T-helper 17 cell (primary cell): ENCODE measurements at places on chromosomes 6 and 20.

- no peak for DNase-seq
These were observed 314.8 kb downstream of the QKI start for GRCh38 chr6:163729127-163729872.

DNA sequence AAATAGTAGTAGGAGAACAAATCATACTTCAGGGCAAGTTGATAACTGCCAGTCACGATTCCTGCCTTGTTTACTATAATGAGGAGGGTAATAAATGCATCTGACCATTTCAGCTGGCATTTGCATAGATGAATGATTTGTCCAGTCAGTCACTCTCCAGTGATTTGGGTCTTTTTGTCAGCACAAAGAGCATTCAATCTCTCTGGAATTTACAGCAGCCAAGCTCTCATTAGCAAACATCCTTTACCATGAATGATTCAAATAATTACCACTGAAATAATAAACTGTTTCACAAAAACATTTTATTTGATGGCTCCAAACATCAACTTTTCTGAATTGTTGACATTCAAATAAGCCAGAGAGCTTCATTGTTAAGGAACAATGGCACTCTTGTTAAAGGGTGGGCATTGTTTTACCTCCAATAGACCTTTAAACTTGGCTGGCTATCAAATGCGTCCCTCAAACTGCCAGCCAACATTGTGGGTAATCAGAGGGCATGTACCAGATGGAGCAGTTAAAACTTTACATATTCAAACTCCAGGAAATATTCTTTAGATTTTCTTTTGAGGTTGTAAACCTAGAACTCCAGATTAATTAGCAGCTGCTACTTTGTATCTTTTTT lies 30.0 kb upstream of the FBXL4 start:
- no peak for DNase-seq

DNA sequence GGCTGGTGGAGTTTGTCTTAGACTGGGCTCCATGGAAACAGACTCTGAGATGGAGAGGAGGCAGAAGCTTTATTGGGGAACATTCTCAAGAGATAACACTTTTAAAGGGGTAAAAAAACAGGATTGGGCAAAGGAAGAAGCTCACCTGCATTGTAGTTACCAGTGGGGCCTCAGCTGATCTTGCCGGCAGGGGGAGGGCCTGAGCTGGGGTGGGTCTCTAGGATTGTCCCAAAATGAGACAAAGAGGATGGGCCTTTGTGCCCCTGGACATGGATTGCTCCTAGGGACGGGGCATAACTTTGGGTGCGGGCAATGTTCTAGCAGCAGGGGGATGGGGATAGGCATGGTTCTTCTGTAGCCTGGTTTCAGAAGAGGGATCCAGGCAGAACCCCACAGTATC lies 12.5 kb downstream of the SGK2 start:
- no peak for DNase-seq

GRCh38 chr20:51120868-51121267 lies 98.0 kb upstream of the KCNG1 start:
- DNase-seq = no peak

DNA sequence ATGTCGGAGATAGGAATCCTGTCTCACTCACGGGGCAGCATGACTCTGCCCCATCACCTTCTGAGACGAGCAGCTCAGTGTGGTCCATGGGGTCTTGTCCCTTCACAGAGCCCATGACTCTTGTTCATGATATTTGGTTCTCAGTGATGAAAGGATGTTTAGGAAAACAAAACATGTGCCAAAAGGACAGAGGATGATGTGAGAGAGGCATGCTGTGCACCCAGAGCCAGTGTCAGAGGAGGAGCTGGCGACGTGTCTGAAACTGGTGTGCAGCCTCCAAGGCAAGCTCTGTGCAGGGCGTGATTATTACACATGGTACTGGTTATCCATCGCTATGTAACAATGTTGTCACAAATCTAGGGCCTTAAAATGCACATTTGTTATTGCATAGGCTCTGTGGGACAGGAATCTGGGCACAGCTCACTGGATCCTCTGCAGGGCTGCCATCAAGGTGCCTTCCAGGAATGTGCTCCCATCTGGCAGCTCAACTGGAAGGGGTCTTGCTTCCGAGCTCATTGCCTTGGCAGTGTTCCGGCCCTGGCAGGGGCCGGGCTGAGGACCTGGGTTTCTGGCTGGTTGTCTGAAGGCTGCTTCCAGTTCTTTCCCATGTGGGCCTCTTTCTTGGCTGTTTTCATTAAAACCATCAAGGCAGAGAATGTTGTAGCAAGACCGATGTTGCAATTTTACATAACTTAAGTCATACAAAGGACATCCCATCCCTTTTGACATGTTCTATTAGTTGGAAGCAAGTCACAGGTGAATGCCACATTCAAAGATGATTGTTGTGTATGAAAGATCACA lies 175.4 kb downstream of the ERMARD start:
- no peak for DNase-seq

GRCh38 chr20:8005575-8006366 lies 13.8 kb downstream of the TMX4 start:
- DNase-seq = no peak

DNA sequence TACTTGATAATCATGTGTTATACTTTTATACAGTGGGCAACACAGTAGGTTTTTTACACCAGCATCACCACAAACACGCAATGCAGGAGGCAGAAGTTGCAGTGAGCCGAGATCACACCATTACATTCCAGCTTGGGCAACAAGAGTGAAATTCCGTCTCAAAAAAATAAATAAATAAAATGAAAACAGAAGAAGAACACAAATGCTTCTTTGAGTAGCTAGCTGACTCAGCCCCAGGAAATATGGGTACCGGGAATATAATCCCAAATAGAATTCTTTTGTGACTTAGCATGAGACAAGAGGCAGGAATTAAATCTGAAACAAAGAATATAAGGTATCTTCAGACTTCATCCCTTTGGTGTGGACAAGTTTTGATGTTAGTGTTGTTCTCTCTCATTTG lies 164.2 kb upstream of the ATXN1 start:
- no peak for DNase-seq

DNA sequence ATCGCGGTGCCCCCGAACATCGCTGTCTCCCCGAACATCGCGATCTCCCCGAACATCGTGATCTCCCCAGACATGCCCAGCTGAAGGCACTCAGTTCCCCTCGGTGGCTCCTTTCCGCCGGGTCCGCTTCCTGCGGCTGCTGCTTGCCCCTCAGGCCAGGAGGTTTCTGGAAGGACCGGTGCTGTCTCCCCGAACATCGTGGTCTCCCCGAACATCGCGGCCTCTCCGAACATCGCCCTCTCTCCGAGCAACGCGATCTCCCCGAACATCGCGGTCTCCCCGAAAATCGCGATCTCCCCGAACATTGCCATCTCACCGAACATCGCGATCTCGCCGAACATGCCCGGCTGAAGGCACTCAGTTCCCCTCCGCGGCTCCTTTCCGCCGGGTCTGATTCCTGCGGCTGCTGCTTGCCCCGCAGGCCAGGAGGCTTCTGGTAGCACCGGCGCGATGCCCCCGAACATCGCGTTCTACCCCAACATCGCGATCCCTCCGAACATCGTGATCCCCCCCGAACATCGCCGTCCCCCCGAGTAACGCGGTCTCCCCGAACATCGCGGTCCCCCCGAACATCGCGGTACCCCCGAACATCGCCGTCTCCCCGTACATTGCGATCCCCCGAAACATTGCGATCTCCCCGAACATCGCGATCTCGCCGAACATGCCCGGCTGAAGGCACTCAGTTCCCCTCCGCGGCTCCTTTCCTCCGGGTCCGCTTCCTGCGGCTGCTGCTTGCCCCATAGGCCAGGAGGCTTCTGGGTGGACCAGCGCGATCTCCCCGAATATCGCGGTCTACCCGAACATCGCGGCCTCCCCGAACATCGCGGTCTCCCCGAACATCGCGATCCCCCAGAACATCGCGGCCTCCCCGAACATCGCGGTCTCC lies 808 bp downstream of the ULBP1 start:
- no peak for DNase-seq

DNA sequence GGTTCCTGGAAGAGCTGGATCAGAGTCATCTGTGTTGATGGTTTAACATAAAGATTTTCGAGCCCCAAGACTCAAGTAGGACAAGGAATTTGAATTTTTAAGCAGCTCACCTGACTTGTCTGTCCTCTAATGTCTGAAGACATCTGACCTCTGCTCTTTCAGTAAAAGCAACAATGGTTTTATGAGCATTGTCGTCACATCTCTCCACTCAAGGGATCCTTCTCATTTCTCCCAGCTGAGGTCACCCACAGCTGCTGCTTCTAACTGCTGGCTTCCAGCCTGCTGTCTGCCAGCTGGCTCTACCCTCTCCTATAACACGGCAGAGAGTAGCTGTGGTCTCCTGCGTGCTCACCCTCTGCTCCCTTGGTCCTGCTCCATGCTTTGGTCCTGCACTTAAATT lies 24.7 kb upstream of the HDAC2 start:
- DNase-seq = no peak

GRCh38 chr20:50144362-50144761 lies 9.2 kb downstream of the PEDS1 start:
- no peak for DNase-seq

DNA sequence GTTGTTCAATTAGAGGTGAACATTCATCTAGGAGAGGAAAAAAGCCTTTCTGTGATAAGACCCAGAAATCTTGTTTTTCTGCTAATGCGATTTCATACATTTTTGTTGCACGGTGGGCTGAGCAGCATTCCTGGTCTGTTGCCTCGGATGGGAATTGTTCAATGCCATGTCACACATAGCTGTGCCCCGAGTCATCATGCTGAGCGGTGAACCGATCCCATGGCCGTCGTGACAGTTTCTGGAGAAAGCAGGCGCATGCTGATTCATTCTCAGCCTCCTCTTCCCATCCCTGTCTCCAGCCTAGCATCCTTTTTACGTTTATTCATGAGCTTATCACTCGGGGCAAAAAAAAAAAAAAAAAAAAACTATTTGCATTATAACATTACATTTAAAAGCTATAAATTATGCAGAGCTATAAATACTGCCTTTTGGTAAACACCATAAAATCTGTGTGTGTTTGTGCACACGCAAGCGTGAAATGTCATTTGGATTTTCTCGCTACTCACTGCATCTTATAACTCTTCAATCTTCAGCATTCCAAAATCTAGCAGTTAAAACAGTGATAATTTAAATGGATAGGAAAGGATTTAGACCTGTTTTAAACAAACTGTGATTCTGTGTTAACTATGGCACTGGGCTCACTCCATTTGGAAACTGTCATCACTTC lies 58.9 kb upstream of the IFNGR1 start:
- no peak for DNase-seq

- DNase-seq = no peak
These were observed 1348.2 kb upstream of the GJE1 start for GRCh38 chr6:140784573-140784972.

DNA sequence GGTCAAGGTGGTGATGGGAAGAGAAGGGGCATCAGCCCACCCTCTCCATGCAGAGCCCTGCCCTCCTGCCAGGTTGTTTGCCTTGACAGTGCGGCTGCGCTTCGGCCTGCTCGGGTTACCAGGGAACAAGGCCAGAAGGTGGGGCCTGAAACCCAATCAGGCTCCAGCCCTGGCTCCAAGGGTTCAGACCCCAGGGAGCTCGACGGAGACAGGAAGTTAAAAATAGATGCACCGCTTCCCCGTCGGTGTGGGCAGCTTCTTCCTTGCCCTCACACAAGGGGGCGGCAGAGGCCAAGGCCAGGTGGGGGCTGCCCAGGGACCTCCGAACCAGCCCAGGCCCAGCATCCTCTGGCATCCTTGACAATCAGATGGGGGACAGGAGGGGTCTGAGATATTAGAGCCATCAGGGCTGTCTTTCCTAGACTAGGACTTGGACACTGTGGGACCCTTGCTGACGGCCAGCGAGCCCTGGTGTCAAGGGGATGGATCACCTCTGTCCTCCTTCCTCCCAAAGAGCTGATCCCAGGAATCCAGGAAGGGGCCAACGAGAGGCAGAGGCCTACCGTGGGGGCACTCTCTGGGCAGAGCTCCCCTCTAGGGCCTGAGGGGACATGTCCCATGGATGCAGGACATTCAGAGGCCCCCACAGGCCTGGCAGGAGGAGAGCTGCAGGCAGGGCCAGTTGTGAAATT lies 65.2 kb downstream of the RIPOR3 start:
- no peak for DNase-seq

GRCh38 chr6:21970569-21971300 lies 326.1 kb downstream of the PRL start:
- no peak for DNase-seq

- no peak for DNase-seq
These were observed 446.7 kb downstream of the GJA1 start for GRCh38 chr6:121881974-121882667.

DNA sequence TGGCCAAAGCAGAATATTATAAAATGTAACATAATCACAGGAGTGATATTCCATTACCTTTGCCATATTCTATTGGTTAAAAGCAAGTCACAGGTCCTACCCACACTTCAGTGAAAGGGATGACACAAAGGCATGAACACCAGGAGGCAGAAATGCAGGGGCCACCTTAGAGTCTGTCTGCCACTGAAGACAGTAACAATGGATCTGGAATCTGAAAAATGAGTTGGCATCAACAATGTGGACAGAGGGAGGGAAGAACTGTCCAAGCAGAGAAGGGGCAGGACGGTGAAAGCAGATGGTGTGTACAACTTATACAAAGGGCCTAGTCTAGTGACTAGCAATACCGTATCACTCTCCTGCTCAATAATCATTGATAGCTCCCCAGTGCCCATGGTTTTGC lies 6.6 kb upstream of the LPIN3 start:
- no peak for DNase-seq

GRCh38 chr6:43127180-43127579 lies 43.9 kb upstream of the SRF start:
- no peak for DNase-seq

DNA sequence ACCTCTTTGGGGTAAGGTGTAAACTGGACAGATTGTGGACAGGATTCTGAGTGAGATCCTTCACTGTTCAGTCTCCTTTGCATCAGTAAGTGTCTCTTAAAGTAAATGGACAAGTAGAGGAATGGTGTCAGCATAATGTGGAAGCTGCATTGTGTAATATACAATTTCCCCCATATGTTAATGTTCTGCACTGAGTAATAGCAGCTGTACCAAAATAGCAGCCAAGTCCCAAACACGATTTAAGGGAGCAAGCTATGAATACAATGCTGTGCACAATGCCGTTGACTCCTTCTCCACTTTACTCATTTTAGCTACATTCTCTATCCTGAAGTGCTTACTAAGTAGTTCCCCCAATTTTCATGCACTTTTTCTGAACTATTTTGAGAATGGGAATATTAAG lies 21.1 kb upstream of the TRIM26 start:
- DNase-seq = no peak

- DNase-seq = no peak
These were observed 155.5 kb downstream of the LRFN2 start for GRCh38 chr6:40431706-40432105.

GRCh38 chr20:528923-529604 lies 14.5 kb downstream of the CSNK2A1 start:
- DNase-seq = no peak

- no peak for DNase-seq
These were observed 39.6 kb upstream of the TBXT start for GRCh38 chr6:166207284-166207561.

- no peak for DNase-seq
These were observed 164.6 kb downstream of the MTFR2 start for GRCh38 chr6:136085370-136086115.

GRCh38 chr6:84553527-84553926 lies 210.9 kb downstream of the TBX18 start:
- DNase-seq = no peak

GRCh38 chr20:51322164-51322707 lies 220.3 kb downstream of the NFATC2 start:
- DNase-seq = no peak
